ENCODE measurements at places on chromosomes 1 and 21. TPM values are rescaled to one million over a fixed set of nuclear protein-coding genes. Genes with fewer than 3 reads are reported as not detected.

DNA sequence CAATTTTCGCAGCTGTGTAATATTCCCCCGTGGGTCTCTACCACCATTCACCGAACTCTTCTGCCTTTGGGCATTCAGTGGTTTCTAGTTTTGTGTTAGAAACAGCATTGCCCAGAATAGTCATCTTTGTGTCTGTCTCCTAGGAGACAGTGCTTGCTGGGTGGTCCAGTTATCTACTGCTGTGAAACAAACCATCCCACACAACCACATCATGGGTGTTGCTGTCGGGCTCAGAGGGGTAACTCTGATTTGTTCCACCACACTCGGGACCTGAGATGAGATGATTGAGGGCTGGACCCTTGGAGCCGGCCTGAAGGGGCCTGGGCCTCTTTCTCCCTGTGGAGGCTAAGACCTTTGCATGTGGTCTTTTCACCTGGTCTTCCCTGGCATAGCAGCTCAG lies 427.2 kb upstream of the VAMP3 start:
- DNase-seq: no peak

DNA sequence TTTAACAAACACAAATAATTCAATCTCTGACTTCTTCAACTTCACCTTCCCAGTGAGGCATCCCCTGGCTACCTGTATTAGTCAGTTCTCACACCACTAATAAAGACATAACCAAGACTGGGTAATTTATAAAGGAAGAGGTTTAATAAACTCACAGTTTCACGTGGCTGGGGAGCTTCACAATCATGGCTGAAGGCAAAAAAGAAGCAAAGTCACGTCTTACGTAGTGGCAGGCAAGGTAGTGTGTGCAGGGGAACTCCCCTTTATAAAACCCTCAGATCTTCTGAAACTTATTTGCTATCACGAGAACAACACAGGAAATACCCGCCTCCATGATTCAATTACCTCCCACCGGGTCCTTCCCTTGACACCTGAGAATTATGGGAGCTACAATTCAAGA lies 478.5 kb downstream of the ADGRL2 start:
- DNase-seq: no peak

DNA sequence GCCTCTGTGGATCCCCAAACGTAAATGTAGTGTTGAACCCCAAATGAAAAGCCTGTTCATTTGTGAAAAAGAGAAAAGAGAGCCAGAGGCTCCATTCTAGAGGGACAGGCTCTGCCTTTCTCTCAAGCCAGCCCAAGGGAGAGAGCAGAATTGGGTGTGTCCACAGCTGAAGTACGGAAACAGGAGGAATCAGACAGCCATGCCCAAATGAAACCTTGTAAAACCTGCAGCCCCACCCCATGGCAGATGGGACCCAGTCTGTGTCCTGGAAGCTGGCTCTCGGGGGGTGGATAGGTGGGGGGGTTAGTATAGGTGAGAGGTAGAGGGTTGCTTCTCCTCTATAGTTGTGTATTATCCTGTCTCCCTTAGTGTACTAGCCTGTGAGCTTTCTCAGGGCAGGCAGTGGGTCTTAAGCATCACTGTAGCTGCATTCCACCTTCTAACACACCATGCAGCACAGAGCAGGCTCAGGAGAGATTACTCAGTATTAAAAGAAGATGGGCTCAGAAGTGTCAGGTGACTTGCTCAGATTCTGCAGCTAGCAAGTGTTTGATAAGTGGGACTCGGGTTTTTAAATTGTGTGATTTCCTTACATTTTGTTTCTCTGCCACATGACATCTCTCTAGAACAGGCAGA lies 67.4 kb upstream of the SIPA1L2 start:
- DNase-seq: no peak

The CNR2 gene
- not detected for total RNA-seq

DNA sequence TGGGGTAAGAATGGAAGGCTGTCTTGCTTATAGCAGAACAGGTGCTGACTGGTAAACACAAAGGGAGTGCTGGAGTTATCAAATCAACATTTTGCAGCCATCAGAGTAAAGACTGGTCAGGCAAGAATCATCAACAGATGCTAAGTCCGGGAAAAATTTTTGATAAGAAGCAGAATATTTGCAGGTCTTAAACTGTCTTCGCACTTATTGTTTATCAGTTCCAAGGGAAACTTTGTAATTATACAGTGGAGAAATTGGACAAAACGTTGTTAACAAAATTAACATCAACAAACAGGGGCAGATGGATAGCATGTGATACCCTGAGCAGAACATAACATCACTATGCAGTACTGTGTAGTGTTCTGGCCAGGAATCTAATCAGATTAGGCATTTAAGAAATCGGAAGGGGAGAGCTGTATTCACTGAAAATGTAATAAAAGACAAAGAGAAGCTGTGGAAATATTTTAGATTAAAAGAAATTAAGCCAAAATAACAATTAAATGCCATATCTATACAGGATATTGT lies 127.1 kb downstream of the DAB1 start:
- no peak for DNase-seq

DNA sequence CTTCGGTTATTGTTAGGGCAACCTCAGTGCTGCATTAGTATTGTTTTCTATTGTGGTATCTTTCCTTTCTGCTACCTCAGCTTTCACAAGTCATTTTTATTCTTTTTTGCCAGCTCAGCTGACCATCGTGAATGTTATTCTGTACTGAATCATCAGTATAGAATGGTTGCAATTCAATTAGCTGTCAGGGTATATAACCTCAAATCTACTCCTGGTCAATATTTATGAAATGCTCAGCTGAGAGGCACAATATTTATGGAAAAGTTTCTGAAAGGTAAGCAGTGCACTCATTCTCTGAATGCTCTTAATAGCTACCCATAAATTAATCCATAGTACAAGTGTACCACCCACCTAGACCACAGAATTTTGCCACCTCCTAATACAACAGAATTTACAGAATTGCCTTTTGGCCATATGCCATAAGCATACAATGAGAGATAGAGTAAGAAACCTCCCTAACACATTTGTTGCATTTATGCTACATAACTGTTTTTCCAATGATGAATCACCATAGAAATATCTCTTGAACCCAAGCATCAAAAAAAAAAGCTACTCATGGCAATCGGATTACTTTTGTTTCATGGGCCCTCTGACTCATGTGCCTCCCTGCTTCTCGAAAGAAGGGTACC lies 732.6 kb upstream of the CHRM3 start:
- DNase-seq: no peak

DNA sequence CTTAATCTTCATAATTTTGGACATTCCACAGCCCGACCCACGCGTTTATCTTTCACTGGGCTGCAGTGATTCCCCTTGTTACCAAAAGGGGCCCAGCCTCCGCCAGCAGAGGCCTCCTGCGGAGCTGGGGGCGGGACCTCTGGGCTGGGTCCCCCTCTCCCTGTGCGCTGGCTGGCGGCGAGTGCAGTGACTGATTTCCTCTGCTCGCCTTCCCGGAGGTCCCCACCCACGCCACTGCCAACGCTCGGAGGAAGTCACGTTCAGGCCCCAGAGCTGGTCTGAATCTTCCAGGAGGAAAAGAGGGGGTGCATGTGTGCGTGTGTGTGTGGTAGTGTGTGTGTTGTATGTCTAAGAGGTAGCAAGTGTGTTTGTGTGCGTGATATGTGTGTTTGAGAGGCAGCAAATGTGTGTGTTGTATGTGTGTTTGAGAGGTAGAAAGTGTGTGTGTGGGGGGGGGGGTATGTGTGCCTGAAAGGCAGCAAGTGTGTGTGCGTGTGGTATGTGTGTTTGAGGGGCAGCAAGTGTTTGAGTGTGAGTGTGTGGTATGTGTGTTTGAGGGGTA lies 35.0 kb upstream of the JAK1 start:
- DNase-seq: no peak

GRCh38 chr21:14454016-14455009 lies 71.4 kb upstream of the HSPA13 start:
- DNase-seq: no peak

- DNase-seq: no peak
These were observed 178.1 kb downstream of the AK5 start for GRCh38 chr1:77459881-77460280.

The TLCD4 gene
- total RNA-seq: 6.2 TPM

DNA sequence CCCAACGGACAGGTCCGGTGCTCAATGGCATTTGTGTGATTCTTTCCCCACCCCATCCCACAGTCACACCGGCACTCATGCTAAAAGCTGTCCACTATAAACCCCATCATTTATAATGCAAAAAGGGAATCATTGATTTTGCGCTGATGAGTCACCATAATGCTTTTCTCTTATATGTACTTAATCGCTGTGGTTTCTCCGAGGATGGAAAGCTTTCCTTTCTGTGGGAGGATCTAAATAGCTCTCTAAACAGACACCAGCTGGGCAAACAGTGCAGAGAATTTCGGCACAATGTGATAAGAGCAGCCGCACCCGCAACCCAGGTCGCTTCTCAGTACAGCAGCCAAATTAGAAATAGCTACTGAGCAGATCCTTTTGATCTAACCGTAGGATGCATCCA lies 85.6 kb downstream of the SETD4 start:
- no peak for DNase-seq

The RAB42 gene
- total RNA-seq: 5.1 TPM

The KRTAP19-3 gene
- not detected for total RNA-seq

DNA sequence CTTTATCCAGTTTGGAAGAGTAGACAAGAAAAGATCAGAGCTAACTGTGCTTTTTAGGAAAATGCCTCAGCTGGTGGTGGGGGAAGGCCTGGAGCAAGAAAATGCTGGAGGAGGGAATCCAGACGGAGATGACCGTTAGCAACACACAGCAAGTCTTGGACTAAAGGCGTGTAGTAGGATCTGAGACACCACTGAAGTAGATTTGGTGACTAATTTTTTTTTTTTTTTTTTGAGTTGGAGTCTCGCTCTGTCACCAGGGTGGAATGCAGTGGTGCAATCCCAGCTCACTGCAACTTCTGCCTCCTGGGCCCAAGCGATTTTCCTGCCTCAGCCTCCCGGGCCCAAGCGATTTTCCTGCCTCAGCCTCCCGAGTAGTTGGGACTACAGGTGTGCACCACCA lies 41.2 kb downstream of the LPAR3 start:
- DNase-seq: no peak

GRCh38 chr1:149888247-149888998 lies 10.9 kb upstream of the BOLA1 start:
- DNase-seq: peak; percentile 37

The CHI3L2 gene
- not detected for total RNA-seq

DNA sequence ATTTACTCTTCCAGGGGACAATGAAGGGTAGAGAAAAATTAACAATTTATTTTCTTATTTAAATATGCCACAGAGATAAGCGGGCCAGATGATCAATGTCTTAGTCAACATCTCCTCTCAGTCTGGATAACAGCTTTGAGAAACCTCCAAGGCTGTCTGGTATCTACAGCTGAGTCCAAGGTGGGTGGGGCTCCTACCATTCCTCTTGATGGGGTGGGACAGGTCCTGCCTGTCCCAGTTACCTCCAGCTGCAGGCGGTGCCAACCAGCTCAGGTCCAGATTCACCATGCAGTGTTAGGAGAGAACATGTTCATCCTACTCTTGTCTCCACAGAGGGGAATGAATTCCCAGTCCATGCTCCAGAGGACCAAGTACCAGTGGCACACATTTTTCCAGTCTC lies 21.1 kb downstream of the CSMD2 start:
- DNase-seq: no peak

DNA sequence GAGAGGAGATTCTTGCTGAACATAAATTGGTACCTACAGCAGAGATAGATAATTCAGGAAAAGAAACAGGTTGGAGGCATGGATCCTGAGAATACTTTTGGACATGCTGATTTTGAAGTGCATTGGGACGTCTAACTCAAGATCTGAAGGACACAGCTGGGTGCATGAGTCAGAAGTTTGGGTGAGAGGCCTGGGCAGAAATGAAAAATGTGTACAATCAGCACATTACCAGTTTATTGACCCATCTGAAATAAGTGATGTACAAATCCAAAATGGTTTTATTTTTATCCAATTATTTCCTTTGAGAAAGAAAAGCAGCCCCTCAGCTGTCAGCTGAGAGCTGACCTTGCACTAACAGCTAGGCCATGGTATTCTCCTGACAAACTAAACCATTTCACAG lies 975.2 kb upstream of the B3GALT2 start:
- no peak for DNase-seq

The APOBEC4 gene
- not detected for total RNA-seq

The SYTL1 gene
- 41.0 TPM for total RNA-seq

DNA sequence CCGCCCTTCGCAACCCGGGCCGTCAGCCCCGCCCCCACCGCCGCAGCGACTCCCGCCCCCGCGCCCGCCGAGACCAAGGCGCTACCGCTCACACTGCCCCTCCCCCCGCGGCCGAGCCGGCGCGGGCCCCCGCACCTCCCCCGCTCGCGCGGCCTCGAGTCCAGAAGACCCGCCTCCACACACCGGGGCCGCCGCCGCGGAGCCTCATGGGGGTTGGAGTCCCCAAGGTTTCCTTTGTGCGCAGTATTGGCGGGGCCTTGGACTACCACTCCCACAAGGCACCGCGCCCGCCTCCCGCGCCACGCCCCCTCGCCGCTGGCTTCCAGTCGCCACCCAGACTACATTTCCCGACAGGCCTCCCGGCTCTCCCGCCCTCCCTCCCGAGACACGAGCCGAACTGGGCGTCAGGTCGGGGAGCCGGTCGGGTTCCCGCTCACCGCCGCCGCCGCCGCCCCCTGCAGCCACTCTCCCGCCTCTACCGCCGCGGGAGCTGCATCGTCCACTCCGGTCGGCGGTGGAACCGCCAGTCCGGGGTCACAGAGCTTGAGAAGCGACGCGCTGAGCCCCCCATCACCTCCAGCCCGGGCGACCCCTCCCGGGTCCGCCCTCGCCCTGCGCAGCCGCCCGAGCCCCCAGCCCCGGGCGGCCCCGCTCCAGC lies at the start of gene PHF13:
Gene PHF13, plus strand, starts transcription at position 371 of the 658 bp plus-strand sequence. CDS start 336 bp downstream, outside the sequence.
- peak; percentile 100 for DNase-seq

DNA sequence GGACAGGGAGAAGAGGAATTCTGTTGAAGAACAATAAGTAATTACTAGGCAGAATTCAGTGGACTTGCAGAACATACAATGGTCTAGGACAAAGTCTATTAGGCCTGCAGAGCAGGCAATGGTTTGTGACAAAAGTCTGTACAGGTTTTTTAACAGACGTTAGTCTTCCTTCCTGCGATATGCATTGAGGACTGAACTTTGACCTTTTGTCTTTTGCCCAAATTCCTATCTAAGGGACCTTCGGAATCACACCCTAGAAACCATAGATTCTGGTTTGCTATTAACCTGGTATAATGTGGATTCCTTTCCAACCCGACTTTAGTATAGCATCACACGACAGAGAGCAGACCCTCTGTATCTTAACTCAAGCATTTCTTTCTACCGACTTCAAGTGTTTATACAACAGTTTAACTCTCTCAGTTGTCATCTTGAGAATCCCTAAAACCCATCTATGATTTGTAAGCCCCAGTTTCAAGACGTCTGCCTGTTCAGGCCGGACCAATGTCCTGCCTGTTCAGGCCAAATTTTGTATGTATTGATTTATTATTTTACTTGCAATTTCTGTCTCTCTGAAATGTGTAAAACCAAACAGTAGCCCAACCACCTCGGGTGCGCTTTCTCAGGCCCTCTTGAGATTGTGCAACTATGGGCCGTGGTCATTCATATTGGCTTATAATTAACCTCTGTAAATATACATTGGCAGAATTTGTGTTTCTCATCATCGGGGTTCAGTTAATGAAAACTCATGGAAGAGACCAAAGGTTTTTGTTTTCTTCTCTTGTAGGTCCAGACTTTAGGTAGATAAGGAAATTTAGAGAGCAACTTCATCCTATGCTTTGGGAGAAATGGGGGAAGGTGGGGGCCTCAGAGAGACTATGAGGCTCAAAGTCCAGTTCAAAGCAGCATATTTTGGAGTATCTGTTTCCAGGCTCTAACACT lies 76.9 kb upstream of the TNFSF18 start:
- DNase-seq: no peak

The SOX13 gene
- total RNA-seq: 61.7 TPM

GRCh38 chr1:180544050-180544449 lies 14.7 kb upstream of the OVAAL start:
- DNase-seq: no peak

GRCh38 chr1:155910621-155911121 lies 478 bp downstream of the RIT1 start:
- DNase-seq: no peak

The KRTAP11-1 gene
- not detected for total RNA-seq
